CD14-positive monocyte (primary cell): ENCODE measurements at places on chromosomes 12 and 14.
A peak's percentile ranks its signal among the peaks of the same experiment; 100 is the strongest.

GRCh38 chr12:94954948-94955592 lies 48.4 kb downstream of the NDUFA12 start:
- DNase-seq: no peak

- no peak for DNase-seq
Observed at GRCh38 chr12:3022961-3023360, 54.2 kb upstream of the TSPAN9 start.

GRCh38 chr12:11836282-11837151 lies 187.0 kb downstream of the ETV6 start:
- DNase-seq: peak; percentile 98

GRCh38 chr14:103123634-103124500 lies 606 bp downstream of the TNFAIP2 start:
- DNase-seq: peak; percentile 55

- no peak for DNase-seq
Observed at GRCh38 chr14:64235652-64236640, 58.2 kb downstream of the ESR2 start.

DNA sequence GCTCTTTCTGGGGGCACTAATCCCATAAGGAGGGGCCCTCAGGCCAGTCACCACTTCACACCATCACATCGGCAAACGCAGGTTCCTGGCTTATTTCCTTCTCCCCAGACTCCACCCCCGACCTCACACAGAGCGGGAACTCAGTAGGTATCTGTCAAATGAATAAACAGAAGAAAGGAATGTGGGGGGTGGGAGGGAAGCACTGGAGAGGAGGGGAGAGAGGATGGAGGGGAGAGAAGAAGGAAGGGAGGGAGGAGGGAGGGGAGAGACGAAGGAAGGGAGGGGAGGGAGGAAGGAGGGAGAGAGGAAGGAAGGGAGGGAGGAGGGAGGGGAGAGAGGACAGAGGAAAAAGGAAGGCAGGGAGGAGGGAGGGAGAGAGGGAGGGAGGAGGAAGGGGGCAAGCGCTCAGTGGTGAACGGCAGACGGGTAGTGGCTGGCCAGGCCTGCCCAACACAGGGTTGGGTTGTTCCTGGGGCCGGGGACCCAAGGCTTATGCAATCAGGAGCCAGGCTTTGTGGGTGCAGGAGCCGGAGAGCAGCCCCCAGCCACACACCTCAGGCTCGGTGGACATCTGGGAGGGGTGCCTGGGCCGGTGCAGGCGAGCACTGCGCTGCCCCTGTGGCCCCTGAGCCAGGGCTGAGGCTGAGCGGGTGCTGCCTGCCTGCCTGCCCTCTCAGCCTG lies 52.6 kb upstream of the FBRSL1 start:
- no peak for DNase-seq

DNA sequence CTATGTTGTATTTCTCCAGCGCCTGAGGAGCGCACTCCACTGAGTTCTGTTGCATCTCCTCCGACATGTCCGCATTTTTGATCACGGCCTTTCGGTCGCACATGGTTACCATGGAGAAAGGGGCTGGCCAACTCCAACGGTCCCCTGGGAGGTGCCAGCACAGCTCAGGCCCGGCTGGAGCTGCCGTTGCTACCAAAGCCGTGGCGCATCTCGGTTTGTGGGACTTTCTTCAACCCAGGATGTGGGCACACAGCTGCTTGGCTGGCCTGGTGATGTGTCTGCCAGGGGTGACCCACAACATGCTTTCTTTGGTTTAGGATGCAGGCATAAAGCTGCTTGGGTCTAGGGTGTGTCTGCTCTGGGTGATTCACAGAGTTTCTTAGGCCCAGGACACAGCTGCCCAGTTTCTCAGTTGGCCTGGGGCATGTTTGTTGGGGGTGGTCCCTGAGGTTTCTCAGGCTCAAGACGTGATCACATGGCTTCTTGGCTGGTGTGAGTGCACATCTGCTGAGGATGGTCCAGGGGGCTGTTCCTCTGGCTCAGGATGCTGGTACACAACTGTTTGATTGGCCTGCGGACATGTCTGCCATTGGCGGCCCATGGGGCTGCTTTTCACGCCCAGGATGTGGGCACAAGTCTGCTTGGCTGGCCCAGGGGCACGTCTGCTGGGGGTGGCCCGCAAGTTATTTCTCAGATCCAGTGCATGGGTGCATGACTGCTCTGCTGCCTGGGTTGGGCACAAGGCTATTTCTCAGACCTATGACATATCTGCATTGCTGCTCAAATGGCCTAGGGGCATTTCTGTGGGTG lies 25.9 kb upstream of the GTF2A1 start:
- DNase-seq: no peak

GRCh38 chr14:83071888-83072501 lies 1538.3 kb upstream of the SEL1L start:
- peak; percentile 1 for DNase-seq

GRCh38 chr14:31505411-31505810 lies 17.6 kb upstream of the GPR33 start:
- DNase-seq: no peak

GRCh38 chr14:99286761-99287160 lies 14.8 kb upstream of the BCL11B start:
- DNase-seq: no peak

DNA sequence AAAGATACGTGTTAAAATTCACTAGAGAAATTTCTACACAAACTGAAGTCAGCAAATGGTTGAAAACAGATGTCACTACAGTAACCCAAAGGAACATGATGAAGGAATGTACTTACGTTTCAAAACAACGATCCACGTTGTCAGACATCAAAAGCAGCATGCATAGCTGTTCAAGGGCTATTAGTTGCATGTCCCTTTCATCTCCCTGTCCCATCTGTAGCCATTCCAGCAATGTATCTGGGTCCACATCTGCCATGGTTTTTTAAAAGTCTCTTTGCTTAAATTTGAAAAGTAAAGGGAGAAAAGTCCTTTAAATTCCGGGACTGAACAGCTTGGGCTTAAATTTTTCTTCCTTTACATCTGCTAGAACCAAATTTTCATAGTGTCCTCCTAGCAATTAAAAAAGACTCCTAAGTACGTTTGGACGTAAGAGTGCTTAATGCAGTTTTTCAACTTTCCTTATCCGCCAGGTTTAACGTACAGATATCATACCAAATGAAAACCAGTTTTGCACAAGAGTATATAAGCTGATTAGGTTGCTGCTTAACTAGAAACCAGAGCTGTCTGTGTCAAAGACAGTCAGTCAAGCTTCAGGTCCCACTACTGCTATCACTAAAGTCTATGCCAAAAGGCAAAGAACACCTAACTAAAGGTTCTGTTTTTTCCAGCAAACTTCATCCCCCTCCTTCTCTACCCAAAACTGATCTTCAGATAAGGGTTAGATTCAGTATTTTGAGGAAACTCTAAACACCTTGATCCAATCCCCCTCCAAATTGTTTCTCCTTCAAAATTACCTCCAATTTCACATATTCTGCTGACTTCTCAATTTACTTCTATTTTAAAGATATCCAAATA lies 1.7 kb downstream of the HECTD1 start:
- no peak for DNase-seq

GRCh38 chr12:16076557-16076956 lies 165.4 kb downstream of the DERA start:
- peak; percentile 30 for DNase-seq

GRCh38 chr12:124191966-124192365 lies 102.9 kb upstream of the RFLNA start:
- no peak for DNase-seq

DNA sequence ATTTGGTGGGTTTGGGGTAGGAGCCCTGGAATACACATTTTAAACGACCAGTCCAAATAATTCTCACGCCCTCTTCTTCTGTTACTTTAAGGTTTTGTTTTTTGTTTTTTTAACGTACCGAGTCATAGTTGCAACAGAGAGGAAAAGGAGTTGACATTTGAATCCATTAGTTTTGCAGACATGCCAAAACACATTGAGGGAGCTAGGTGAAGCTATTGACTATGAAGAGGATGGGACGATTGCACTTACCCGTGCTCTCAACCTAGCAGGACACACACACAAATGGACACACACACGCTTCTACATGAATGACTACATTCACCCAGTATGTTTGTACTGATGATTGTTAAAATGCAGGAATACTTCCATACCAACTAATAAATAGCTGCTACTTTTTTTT lies 54.3 kb upstream of the CIT start:
- no peak for DNase-seq

DNA sequence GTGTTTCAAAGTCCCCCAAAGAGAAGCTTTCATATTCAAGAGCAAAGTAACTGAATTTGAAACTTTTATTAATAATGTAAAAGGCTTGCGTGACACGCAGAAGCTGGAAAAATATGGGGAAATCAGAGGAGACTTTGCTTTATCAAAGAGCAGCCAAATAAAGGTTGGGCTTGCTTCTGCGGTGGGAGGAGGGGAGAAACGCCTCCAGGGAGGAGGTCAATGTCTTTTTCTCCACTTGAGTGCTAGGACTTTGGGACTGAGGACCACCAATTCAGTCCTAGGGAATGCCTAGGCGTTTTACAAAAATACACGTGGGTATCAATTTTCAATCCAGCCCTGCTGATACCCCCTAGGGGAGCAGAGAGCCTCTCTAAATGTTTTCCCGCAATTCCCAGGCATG lies 60.9 kb upstream of the FZD10 start:
- no peak for DNase-seq

DNA sequence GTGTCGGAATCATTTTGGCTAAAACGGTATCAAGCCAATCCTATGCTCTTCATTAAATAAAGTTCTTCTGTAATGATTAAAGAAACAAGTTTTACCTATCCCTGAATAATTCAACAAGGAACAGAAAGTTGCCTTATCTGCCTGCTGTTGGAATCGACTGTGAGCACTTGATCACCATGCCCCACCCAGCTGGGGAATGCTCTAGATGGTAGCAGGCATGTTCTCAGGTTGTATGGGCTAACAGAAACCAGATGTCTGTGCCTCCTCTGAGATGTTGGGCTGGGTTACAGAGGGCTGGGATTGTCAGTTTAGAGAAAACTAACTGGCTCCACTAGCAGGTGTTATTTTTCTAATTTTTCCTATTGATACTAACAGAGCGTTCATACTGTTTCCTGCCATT lies 28.9 kb downstream of the RTRAF start:
- no peak for DNase-seq

GRCh38 chr12:42372154-42372791 lies 46.3 kb downstream of the PPHLN1 start:
- peak; percentile 46 for DNase-seq

- no peak for DNase-seq
Observed at GRCh38 chr14:95500772-95501401, 15.6 kb downstream of the SYNE3 start.

- DNase-seq: no peak
Observed at GRCh38 chr12:114272605-114273004, 133.3 kb downstream of the TBX5 start.

DNA sequence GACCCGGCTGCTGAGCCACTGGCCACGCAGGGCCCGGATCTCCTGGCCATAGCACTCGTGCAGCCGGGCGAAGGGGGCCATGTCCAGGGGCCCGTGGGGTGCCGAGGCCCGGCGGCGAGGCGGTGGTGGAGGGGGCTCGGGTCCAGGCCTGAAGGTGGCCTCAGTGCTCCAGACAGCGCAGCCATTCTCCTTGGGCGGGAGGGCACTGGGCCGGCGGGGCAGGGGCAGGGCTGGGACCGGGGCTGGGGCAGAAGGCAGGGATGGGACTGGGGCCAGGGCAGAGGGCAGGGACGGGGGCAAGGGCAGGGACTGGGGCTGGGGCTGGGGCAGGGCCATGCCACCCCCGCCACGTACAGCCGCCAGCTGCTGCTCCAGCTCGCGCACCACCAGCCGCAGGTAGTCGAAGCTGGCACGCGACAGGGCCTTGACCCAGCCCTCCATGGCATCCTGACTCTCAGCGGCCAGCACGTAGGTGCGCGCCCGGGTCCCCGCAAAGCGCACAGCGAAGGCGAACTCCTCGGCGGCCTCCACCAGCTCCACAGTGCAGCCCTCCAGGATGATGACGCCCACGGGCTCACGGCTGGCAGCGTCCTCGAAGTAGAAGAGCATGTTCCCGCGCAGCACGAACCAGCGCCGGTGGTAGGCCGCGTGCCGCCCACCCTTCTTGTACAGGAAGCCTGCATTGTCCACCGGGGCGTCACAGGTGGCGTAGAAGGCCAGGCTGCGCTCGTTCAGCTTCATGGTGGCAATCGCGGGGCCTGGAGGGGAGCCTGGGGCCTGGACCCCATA lies 6.0 kb downstream of the PHETA1 start:
- DNase-seq: no peak

DNA sequence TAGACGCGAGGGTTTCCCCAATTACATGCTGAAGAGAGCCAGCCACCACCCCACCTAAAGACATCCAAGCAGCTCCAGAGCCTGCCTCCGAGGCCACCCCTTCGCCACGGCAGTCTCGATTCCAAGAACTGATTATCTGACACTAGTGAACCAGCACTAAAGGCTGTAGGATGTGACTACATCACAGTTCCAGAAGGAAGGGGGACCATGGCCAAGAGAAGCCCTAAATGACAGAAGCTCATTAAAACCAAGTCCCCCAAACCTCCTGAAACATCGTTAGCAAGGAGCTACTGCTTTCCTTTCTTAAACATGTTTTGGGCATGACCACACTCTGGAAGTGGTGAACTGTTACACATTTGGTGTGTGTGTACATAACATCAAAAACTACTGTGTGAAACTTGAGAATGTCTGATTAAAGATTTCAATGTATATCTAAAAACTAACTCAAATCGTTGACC lies 88.2 kb downstream of the DUSP16 start:
- no peak for DNase-seq

DNA sequence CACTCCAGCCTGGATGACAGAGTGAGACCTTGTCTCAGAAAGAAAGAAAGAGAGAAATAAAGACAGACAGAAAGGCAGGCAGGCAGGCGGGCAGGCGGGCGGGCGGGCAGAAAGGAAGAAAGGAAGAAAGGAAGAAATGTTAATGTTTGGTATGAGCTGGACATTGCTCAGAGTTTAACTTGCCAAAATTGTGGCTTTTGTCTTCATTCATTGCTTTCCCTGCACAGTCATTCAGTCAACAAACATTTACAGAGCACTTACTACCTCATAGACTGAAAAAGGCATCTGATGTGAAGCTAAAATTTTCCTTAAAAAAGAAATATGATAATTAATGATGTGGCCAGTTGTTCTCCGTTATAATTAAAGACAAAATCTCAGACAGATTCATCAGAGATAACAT lies 247.1 kb downstream of the SPTSSA start:
- no peak for DNase-seq
